HFF-Myc (cell line): ENCODE measurements at places on chromosomes 1 and 21.

- peak; percentile 89 for DNase-seq
These were observed 47.1 kb upstream of the IRF2BP2 start for GRCh38 chr1:234656944-234657654.

- DNase-seq = no peak
These were observed 39.2 kb downstream of the CNN3 start for GRCh38 chr1:94887603-94888171.

- no peak for DNase-seq
These were observed 49.7 kb downstream of the LRRC8C start for GRCh38 chr1:89682611-89683010.

- DNase-seq = no peak
These were observed 59.9 kb downstream of the WNT9A start for GRCh38 chr1:227887697-227888403.

DNA sequence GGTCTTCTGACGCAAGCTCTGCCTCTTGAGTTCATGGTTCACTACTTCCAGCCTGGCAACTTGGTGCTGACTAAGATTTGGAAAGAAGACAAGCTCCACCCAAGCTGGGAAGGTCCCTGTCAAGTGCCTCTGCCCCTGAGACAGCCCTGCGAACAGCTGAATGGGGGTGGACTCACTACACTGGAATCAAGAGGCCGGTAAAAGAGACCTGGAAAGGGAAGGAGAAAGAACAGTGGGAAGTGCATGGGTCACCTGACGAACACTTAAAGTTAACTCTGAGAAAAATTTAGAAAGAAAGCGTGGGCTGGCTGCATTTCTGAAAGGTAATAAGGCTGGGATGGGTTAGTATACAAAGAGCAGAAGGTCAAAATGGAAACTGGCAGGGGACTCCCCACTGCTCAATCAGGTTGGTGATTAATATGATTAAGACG is 26.1 kb upstream of the ZNF496 start:
- no peak for DNase-seq

- DNase-seq = no peak
These were observed 32.5 kb upstream of the FAM89A start for GRCh38 chr1:231072502-231073094.

DNA sequence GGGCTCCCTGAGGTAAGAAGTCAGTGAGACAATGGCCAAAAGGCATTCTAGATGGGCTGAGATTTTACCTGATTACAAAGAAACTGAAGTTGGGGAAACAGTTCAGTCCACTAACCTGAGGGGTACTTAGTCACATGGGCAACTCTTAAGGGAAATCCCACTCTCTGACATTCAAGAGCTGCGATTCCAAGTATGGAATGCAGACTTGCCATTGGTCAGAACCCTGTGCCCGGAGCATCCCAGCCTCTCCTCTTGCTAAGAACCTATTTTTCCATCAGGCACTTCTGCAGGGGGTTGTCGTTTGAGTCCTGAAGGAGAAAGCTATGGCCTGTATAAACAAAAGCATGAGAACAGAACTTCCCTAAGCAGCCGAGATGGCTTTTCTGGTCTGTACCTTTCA is 434.9 kb upstream of the DAB1 start:
- no peak for DNase-seq

GRCh38 chr1:2061065-2061778 is 11.0 kb downstream of the PRKCZ start:
- no peak for DNase-seq

GRCh38 chr1:59684698-59685097 is 130.1 kb upstream of the HOOK1 start:
- no peak for DNase-seq
